ENCODE measurements at places on chromosomes 4 and X. TPM values are rescaled to one million over a fixed set of nuclear protein-coding genes. Genes with fewer than 3 reads are reported as not detected.

- DNase-seq = no peak
These were observed 210.2 kb upstream of the NPY2R start for GRCh38 chr4:154998284-154998683.

- DNase-seq = no peak
These were observed 6.7 kb downstream of the CD99 start for GRCh38 chrX:2697741-2698299.

GRCh38 chr4:102641793-102642192 lies 119.0 kb downstream of the MANBA start:
- no peak for DNase-seq

DNA sequence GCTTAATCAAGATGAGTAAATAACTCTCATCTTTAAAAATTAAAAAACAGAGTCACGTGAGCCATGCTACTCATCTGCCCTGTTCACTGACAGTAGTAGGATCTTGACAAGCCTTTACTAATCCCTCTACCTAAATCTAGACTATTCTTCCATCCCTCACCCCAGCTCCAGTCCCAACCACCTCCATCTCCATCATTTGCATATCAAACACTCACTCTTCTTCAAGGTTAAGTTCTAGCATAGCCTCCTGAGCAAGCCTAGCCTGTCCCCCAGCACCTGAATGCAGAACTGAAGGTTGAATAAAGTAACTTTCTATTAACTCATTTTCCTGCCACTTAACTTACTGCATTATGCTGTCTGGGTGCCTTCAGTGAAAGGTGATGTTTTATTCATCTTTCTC lies 72.5 kb downstream of the YIPF7 start:
- DNase-seq = no peak

DNA sequence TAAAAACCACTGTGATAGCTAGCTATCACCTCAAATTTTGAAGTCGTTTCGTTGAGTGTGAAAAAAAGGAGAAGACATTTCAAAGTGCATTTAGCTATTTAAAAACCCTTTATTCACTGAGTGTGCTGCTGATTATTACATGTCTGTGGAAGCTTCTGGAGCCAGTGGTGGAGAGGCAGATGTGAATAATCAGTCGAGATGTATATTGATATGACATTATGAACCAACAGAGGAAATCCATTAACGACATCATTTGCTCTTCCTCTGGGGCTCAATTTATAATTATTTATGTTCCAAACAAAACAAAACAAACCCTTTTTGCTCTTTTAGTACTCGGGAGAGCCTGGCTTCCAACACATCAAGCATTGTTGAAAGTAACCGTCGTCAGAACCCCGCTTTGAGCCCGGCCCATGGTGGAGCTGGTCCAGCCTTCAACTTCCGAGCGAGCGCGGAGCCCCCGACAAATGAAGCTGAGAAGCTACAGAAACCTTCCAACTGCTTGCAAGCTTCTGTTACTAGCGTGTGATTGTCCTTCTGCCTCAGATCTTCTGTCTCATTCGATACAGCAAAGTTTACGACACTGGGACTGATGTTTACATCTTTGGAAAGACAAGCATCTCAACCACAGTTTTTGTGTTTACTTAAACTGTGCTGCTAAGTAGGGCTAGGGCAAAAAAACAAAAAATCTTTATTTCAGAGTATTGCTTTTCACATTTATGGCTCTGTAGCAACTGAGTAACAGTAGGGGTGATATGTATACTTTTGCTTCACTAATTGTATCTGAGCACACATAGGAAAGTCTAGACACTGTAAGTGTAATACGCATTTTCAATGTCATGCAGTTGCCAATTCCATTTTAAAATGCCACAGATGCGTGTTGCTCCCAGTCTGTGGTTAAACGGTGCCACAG lies 111.9 kb downstream of the STOX2 start:
- DNase-seq = no peak

LDB2 gene
- total RNA-seq = 31.0 TPM

- DNase-seq = no peak
These were observed 35.4 kb downstream of the FUNDC1 start for GRCh38 chrX:44507292-44507691.

TLR2 gene
- 77.7 TPM for total RNA-seq

DNA sequence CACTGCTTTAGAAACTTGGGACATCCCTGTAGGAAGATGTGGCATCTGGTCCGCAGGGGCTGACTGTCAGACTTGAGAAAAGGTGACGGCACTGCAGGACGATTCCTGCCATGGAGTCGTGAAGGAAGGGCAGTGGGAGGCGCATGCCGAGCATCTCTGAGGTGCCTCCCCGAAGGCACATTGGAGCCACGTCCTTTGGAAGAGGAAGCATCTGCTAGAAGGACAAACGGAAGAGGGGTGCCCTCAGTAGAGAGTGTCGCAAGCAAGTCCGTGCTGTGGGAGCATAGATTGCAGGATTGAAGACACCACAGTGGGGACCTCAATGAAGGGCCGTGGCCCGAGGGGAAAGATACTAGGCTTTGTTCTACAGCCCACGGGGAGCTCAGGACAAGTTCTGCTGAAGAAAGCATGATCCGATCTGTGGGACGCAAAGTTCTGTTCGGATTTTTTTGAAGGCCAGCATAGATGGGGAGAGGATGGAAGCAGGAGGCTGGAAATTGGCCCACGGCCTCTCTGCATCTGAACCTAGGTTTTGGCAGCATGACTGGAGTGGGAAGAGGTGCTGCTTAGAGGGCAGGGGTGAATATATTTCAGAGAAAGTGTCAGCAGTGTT lies 24.2 kb upstream of the HELT start:
- DNase-seq = no peak

- no peak for DNase-seq
These were observed 771 bp upstream of the RBPJ start for GRCh38 chr4:26319949-26320537.

DNA sequence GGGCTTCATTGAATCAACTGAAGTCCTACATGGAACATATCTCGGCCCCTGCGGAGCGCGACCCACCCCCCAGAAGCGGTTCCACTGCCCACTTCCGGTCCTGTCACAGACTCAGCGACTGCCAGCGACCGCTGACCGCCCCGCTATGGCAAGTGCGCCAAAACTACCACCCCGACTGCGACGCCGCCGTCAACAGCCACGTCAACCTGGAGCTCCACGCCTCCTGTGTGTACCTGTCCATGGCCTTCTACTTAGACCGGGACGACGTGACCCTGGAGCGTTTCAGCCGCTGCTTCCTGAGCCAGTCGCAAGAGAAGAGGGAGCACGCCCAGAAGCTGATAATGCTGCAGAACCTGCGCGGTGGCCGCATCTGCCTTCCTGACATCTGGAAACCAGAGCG lies 14.8 kb upstream of the FAM47A start:
- no peak for DNase-seq

GRCh38 chr4:152999346-153000075 lies 63.4 kb downstream of the FHDC1 start:
- DNase-seq = no peak

DNA sequence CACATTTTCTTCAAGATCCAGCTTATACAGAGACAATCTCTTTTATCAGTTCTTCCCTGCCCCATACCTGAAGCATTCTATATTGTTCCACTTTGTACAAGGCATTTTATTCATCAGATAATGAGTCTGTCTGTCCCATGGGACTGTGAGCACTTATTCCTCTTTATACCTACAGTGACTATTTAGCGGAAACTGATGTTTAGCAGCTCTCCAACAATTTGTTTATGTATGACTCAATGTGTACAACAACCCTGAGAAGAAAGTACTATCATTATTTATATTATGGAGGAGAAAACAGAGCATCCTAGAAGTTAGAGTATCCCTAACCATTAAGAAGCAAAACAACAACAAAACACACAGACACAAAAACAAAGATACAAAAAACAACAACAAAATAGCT lies 306.5 kb downstream of the PRDM5 start:
- DNase-seq = no peak

BBS7 gene
- 10.2 TPM for total RNA-seq

GRCh38 chr4:186189656-186190055 lies 1.7 kb upstream of the CYP4V2 start:
- no peak for DNase-seq

SLC16A2 gene
- total RNA-seq = 7.9 TPM

DNA sequence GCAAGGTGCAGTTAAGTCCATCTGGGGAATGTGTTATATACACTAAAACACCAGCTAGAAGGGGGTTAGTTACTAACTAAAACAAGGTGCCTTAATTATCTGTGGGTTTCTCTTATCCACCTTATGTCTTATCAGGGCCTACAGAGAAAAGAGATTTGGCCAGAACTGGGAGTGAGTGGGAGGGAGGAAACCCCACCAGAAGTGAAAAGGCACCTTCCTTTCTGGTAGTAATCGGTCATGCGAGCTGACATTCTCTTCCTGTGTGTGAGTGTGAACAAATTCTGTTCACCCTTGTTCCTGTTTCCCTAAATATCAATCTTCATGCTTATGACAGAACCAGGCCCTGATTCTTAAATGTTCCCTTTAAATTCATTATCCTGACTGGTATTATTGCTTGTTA lies 43.5 kb downstream of the SRPX2 start:
- no peak for DNase-seq

GRCh38 chrX:20995829-20996228 lies 378.4 kb upstream of the CNKSR2 start:
- DNase-seq = no peak

DNA sequence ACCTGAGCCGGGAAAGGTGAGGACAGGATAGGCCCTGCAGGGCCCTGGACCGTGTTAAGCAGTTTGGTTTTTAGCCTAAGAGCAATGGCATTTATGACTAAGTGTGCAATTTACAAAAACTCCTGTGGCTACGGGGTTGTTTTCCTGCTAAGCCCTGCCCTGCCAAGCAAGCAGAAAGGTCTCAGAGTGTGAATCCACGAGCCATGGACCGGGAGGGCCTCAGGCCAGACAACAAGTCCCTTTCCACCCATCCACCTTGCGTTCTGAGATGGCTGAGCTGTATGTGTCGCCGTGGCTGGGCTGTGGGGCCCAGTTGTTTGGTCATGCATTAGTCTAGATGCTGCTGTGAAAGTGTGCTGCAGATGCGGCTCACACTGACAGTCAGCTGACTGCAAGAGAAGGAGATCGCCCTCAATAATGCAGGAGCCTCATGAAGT lies 33.9 kb upstream of the AFAP1 start:
- no peak for DNase-seq

DNA sequence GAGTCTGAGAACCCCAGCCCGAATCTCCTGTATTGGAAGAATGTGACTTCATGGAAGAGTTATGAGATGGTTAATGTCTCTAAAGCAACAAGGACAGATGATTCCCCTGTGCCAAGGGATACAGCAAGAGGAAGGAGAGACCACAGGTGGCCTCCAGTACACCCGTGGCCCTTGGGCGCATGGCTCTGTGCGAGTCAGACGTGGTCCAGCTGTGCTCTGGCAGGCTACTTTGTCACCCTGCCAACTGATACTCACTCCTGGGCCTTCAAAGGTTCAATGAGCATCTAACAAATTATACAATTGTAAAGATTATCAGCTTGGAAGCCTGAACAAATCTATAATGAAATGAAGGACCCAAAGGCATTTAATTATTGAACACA lies 71.7 kb downstream of the NYX start:
- DNase-seq = no peak

- no peak for DNase-seq
These were observed 730.8 kb upstream of the NDST4 start for GRCh38 chr4:115844180-115844579.

DNA sequence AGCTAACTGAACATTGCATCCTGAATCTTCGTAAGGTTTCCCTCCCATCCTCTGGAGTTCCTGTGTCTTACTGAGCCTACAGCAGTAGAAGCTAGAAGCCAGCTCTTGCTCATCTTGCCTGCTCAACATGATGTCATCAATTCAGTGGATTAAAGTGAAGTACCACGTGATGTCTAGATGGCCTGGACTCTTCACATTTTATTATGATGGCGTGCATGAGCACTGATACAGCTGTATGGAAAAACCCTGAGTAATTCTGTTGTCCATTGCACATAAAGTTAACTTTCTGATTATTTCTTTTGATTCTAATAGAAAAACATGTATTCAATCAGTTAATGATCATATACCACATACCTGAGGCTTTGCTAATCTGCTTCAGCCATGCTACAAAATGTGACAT lies 2387.7 kb upstream of the TENM3 start:
- no peak for DNase-seq

CT45A1 gene
- not detected for total RNA-seq

GRCh38 chrX:40467454-40467853 lies 113.3 kb upstream of the ATP6AP2 start:
- DNase-seq = no peak

TKTL2 gene
- total RNA-seq = 0.21 TPM

GRCh38 chr4:53515076-53515475 lies 76.2 kb downstream of the LNX1 start:
- no peak for DNase-seq

- no peak for DNase-seq
These were observed 10.2 kb downstream of the BEND2 start for GRCh38 chrX:18210470-18210869.

GRCh38 chr4:176276710-176277109 lies 7.7 kb upstream of the ASB5 start:
- DNase-seq = no peak

CENPVL2 gene
- not detected for total RNA-seq

- DNase-seq = no peak
These were observed 61.5 kb downstream of the PCDH18 start for GRCh38 chr4:137470806-137471205.

GRCh38 chr4:139525414-139525813 lies 30.6 kb downstream of the SETD7 start:
- DNase-seq = no peak

DNA sequence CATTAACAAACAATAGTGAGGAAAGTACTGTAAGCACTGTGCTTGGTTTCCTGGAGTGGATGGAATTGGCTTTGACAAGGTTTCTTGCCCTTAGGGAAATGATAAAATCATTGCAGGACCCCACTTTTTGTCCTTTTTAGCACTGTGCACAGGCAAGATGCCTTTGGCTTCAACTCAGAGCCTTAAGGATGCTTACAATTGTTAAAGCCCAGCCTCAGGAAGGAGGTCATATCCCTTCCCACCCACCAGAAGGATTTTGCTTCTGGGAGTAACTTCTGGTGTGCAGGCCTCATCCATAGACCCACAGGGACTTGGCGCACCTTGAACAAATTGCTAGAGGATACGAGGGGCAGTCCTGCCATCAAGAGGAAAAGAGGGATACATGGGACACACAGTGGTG lies 44.5 kb downstream of the STARD8 start:
- no peak for DNase-seq

DNA sequence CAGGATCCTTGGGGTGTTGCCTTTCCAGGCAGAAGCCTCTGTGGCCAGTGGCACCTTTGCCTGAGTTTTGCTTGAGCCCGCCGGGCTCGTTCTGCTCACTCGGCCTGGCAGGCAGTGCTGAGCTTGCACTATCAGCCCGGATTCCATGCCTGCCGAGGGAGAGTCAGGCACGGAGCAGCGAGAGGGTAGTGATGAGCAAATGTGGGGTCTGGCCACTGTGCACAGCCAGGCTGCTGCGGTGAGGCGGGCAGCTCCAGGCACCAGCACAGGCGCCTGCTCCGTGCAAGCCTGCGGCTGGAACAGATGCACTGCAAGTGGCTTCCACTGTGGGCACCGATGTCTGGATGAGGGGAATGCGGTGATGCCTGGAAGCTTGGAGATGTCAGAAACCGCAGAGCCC lies 619.2 kb downstream of the RAPGEF2 start:
- DNase-seq = no peak

USP17L19 gene
- not detected for total RNA-seq
